ENCODE measurements at places on chromosomes 1 and 21. TPM values are rescaled to one million over a fixed set of nuclear protein-coding genes. Genes with fewer than 3 reads are reported as not detected.

Gene PAFAH2
- 38.2 TPM for total RNA-seq

Gene BACE2
- total RNA-seq = 38.5 TPM

Gene EIF4G3
- 143 TPM for total RNA-seq

Gene SV2A
- total RNA-seq = 1.2 TPM
